Thoracic aorta (tissue), 2 donors: ENCODE measurements at places on chromosomes 11 and 22. TPM values are rescaled to one million over a fixed set of nuclear protein-coding genes. Genes with fewer than 3 reads are reported as not detected.

NELL1 gene
- 0.78 TPM for total RNA-seq

UBQLN3 gene
- 1.5 TPM for total RNA-seq

WDR74 gene
- 19.8 TPM for total RNA-seq

KRTAP5-11 gene
- not detected for total RNA-seq

OR52H1 gene
- total RNA-seq, result 0.81 TPM

OSM gene
- total RNA-seq, result 27.1 TPM

HBD gene
- not detected for total RNA-seq

APOL5 gene
- not detected for total RNA-seq

IRAG1 gene
- total RNA-seq, result 281 TPM
